Breast epithelium (tissue), 4 donors: ENCODE measurements at places on chromosomes 16 and 17.

- DNase-seq = no peak
Measured at GRCh38 chr17:39634384-39634871, 2.5 kb upstream of the STARD3 start.

DNA sequence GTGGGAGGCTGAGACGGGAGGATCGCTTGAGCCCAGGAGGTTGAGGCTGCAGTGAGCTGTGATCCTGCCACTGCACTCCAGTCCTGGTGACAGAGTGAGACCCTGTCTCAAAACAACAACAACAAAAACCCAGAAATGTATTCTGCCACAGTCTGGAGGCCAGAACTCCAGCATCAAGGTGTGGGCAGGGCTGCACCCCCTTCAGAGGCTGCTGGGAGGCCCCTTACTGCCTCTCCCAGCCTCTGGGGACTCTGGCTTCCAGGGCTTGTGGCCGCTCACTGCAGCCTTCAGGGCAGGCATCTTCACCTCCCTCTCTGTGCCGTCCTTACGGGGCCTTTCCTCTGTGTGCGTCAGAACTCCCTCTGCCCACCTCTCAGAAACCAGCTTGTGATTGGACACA lies 209.4 kb upstream of the GSE1 start:
- DNase-seq = no peak

- no peak for DNase-seq
Measured at GRCh38 chr16:57102888-57103851, 10.8 kb downstream of the CPNE2 start.

DNA sequence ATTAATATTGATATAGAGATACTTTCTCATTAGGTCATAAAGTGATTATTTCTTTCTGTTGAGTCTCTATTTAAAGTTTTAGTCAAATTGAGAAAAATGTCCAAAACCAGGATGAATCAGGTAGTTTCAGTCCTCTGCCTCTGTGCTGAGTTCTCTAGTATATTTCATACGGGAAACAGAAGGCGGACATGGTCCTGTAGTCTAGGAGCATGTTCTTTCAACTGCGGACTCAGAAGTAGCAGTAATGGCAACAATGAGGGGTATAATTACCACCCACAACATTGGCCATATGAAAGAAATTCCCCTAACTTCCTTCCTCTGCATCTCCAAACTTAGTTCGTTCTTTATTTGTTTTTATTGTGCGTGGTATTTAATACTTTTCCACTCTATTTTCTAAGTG lies 50.1 kb downstream of the TBX4 start:
- DNase-seq = no peak

DNA sequence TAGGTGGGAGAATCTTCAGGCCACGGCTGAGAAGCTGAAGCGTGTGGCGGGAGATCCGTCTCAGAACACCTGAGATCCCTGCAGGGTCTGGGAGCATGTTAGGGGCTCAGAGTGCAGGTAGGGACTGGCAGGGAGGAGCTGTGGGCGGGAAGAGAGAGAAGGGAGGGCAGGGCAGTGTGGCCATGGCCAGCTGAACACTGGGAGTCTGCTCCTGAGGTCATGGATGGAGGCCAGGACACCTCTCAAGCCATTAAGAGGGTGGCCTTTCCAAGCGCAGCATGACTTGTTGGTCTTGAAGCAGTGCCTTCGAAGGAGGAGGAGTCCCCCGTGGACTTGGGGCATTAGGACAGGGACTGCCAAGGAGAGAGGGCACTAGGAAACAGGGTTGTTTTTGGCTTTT lies 23.7 kb downstream of the NAA60 start:
- no peak for DNase-seq

GRCh38 chr17:44362459-44362948 lies 1.1 kb downstream of the FAM171A2 start:
- DNase-seq = no peak

GRCh38 chr17:63387656-63388340 lies 58.3 kb downstream of the CYB561 start:
- no peak for DNase-seq

DNA sequence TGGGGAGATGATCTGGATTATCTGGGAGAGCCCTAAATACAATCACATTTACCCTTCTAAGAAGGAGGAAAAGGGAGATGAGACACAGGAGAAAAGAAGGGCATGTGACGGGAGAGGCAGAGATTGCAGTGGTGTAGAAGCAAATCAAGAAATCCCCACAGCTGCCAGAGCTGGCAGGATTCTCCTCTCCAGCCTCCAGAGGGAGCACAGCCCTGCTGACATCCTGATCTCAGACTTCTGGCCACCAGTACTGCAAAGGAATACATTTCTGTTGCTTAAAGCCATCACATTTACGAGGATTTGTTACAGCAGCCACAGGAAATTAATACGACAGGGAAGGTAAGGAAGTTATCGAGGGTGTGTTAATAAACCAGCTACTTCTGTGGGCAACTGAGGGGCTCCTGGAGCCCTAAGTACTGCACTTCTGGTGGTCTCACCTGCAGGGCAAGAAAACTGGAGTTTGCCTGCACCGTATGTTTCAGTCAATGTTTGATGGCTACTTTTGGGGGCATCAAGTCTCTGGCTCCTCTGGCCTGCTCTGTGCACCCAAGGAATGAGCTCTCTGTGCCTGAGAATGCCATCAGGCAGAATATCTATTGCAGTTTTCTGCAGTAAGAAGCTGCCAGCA lies 22.9 kb upstream of the CDH13 start:
- peak; percentile 26 for DNase-seq

GRCh38 chr16:76345163-76345661 lies 68.0 kb downstream of the CNTNAP4 start:
- no peak for DNase-seq

- DNase-seq = no peak
Measured at GRCh38 chr17:45663772-45664171, 120.3 kb upstream of the CRHR1 start.

- DNase-seq = no peak
Measured at GRCh38 chr16:57165938-57166337, 19.9 kb downstream of the PSME3IP1 start.

DNA sequence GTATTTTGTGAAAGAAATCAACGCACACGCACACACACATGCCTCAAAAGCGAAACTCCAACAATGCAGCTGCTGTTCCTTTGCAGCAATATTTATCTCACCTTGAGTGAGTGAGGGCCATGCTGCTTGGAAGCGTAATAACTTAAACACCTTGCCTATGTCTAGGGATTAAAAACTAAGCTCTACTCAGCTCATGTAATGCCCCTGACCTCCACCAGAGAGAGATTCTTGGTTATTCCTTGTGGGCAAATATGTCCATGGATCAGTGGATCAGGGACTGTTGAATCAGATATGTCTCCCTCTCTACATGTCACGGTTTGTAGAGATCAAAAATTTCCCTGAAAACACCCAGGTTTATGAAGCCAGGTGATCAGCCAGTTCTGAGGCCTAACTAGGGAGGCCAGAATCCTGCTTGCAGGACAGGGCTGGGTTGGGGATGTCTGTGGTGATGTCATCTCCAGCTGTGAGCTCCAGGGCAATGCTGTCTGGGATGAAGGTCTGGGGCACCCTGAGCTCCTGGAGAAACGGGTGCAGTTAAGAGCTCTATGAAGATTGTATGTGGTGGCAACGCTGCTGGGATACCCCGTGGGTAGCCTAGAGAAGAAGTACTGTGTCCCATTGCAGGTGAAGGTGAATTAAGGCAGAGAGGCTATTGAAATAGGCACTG lies 149.4 kb downstream of the KCNJ12 start:
- no peak for DNase-seq

GRCh38 chr17:78563189-78564145 lies 13.7 kb downstream of the DNAH17 start:
- no peak for DNase-seq

DNA sequence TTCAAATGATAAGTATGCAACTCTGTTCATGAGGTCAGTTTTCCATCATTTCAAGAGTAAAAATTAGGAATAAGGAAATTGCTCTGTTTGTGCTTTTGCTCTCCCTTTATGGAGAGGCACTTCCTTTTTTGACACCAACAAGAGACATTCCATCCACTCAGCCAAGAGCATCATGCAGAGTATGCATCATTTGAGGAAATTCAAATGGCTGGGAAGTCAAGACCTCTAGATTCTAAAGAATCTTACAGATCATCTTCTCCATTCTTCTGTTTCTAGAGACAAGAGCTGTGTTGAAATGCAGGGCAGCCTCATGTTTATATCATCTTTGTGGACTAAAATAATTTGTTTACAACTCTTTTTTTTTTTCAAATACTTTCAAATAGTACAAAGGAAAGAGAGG lies 669.4 kb downstream of the CDH11 start:
- DNase-seq = no peak

GRCh38 chr17:64125937-64126336 lies 4.0 kb downstream of the ERN1 start:
- no peak for DNase-seq

- DNase-seq = no peak
Measured at GRCh38 chr16:7439518-7439917, 106.9 kb downstream of the RBFOX1 start.
